CD4-positive, alpha-beta memory T cell (primary cell): ENCODE measurements at places on chromosomes 1 and 21. TPM values are rescaled to one million over a fixed set of nuclear protein-coding genes. Genes with fewer than 3 reads are reported as not detected.
A peak's percentile ranks its signal among the peaks of the same experiment; 100 is the strongest.

The LCE1B gene
- polyA plus RNA-seq, result not detected

The TDRD10 gene
- not detected for polyA plus RNA-seq

The SEC16B gene
- polyA plus RNA-seq, result not detected

The LIN28A gene
- not detected for polyA plus RNA-seq

The RGS18 gene
- polyA plus RNA-seq, result 1.6 TPM

The FAM229A gene
- not detected for polyA plus RNA-seq

The APCS gene
- not detected for polyA plus RNA-seq

The C1QA gene
- not detected for polyA plus RNA-seq

The KLHL17 gene
- 1.7 TPM for polyA plus RNA-seq

The FMO2 gene
- not detected for polyA plus RNA-seq

The FAM163A gene
- 0.20 TPM for polyA plus RNA-seq

DNA sequence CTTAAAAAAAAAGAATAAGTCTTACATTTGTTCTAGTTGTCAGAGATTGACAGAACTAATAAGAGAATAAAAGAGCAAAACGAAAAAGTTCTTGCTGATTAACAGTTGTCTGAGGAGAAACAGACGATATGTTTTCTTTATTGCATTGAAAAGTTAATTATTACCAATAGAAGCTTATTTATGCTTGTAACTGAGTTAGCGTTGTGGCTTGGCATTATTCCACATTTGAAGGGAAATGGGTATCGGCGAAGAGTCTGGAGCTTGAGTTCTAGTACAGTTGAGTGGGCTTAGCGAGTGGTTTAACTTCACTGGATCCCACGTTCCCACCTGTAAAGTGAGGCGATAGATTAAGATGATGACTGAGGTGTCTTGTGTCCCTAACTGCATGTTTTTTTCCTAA is 109.0 kb downstream of the SDCCAG8 start:
- no peak for DNase-seq

- no peak for DNase-seq
Observed at GRCh38 chr1:163267962-163268361, 53.8 kb upstream of the NUF2 start.

- DNase-seq, result peak; percentile 3
Observed at GRCh38 chr1:93079685-93080141, 630 bp downstream of the MTF2 start.

DNA sequence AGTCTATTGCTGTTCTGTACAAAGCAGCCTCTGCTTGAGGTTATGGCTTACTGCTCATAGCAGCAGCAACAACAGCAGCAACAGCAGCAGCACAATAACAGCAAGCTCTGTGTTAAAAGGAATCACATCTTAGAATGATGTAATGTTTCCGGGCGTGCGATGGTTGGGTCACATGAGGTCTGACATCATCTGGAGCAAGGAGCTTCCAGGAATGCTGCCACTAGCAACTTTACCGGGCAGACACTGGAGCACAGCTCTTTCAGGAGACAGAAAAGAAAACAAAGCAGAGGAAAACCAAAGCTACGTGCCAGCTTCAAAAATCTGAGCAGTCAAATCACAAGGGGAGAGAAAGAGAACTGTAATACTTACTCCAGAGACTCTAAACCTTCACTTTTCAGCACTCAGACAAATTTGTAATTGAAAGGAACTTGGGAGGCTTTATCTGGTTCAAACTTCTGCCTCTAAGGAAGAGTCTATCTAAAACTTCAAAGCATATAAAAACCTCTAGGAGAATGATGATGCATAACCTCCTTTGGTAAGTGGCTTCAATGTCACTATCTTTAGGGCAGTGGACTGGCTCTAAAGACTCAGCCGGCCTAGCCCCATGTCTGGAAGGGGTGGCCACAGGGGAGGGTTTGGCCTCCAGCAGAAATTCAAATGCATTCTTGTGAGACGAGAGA is 28.3 kb upstream of the RAB3GAP2 start:
- DNase-seq, result no peak

- DNase-seq, result no peak
Observed at GRCh38 chr1:54558434-54559030, 10.5 kb downstream of the ACOT11 start.

DNA sequence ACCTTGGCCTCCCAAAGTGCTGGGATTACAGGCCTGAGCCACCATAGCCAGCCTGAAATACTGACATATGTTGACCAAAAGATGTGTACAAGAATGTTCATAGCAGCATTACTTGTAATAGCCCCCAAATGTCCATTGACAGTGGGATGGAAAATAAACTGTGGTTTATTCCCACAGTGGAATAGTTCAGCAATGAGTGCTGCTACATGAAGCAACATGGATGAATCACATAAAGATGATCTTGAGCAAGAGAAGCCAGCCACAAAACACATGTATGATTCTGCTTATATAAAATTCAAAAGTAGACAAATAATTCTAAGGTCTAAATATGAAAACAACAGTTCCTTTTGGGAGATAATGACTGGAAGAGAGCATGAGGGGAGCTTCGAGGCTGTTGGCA is 9.1 kb upstream of the CREG1 start:
- no peak for DNase-seq

GRCh38 chr1:85058786-85059185 is 10.5 kb upstream of the MCOLN3 start:
- no peak for DNase-seq

GRCh38 chr1:209736490-209737117 is 19.2 kb upstream of the TRAF3IP3 start:
- DNase-seq, result no peak

DNA sequence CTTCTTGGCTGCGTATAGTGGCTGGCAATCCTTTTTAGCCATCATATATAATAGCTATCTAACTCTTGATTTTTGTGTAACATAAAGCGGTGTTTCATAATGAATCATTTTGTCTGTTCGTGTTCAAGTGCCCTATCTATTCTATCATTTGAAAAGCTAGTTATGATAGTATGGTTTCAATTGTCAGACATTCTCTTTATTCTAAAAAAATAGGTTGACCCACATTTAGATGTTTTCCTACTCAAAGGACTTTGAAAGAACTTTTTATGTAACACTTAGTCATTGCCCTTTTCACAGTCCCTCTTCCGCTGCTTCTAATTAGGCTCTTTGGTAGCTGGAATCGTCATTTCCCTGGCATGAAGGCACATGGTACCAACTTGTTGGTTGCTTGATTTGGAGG is 272.2 kb upstream of the B3GALT2 start:
- peak; percentile 78 for DNase-seq

GRCh38 chr1:49319426-49319963 is 542.8 kb upstream of the BEND5 start:
- DNase-seq, result no peak

- DNase-seq, result no peak
Observed at GRCh38 chr21:41024746-41025254, 143.2 kb upstream of the BACE2 start.

DNA sequence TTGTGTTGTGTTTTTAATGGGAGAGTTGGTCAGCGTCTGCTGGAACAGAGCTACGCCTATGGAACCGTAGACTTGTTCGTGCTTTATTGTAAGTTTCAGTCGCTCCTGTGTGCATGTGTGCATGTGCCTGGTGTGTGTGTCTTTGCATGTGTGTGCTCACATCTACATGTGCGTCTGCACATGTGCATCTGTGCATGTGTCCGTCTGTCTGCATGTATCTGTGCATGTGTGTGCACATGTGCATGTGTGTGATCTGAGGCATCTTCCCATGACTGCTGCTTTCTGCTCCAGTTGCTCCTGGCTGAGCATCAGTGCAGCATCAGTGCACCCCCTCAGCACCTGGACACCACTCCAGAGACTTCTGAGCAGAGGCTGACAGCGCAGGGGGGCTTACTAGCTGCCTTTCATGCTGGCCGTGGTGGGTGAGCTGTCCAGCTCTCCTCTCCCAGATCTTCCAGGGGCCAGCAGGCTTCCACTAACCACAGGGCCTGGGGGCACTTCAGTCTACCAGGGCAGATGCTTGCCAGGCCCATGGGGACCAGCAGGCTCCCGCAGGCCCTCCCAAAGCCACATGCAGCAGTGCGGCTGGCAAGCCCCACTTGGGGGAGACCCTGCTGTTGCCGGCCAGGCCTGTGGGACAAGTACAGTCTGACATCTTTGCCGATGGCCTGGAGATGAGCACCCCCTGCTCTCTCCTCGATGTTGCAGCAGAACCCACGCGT is 47.8 kb upstream of the PCBP3 start:
- DNase-seq, result no peak

DNA sequence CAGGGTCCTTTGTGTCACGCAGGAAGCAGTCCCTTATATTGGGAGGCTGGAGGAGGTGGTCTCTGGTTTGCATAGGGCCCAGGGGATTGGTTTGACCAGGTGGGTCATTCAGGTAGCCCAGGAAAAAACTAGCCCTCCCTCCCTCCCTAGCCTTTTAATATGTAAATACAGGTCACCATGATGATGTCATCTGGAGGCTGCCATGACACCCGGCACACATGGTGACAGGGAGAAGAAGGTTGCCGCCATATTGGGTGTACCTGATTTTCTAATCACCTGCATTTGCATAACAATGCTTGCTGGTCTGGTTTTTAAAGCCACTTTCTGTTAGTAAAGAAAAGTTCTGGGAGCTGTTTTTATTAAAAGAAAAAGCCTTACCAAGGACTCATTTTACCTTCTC is 791.0 kb upstream of the ADGRL4 start:
- DNase-seq, result no peak

DNA sequence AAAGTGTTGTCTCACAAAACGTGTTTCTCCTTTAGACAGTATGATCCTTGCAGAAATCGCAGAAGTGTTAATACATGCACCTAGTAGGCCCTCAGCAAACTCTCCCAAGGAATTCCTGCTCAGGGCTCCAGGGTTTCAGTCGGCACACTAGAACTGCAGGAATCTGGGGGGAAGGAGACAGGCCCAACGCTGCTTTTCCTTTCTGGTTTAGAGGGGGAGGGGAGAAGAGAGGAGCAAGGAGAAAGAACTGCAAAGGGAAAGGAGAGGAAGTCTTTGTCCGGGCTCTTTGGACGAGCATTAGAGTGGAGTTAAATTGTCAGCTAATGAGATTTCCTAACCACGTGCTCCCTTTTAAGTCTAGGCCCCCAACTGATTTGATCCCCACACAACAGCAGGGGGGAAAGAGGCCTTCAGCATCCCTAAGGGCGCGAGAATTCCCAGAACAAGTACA is 103.7 kb upstream of the SOD1 start:
- no peak for DNase-seq

DNA sequence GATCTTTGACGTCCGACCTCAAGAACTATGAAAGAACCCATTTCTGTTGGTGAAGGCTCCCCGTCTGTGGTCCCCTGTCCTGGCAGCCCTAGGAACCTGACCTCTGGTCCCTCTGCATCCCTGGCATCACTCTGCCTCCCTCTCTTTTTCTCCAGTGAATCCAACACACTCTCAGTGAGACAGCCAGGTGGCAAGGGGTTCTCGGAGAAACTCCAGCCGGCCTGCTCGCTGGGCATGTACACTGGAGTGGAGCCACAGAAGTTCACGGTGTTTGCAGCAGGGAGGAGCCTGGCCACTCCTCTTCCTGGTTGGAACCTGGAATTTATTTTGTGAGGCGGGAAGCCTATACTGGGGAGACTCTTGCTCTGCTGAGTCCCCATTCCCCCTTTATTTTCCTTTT is 230.2 kb upstream of the AJAP1 start:
- no peak for DNase-seq

DNA sequence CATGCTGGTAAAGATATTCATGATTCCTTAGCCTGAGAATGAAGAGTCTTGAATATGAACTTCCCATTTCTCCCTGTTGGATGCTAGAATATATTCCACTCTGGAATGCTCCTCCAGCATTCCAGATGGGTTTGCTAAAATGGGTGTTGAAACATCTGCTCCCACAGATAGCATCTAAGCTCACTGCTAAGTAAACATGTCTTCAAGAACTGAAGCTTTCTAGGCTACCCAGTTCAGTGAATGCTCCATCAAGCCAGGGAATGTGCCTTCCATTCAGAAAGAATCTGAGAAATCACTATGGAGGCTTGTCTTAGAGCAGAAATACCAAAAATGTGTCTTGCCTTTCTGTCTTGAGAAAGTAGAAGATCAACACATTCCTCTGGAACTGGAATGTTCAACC is 81.1 kb downstream of the TNFSF18 start:
- no peak for DNase-seq

DNA sequence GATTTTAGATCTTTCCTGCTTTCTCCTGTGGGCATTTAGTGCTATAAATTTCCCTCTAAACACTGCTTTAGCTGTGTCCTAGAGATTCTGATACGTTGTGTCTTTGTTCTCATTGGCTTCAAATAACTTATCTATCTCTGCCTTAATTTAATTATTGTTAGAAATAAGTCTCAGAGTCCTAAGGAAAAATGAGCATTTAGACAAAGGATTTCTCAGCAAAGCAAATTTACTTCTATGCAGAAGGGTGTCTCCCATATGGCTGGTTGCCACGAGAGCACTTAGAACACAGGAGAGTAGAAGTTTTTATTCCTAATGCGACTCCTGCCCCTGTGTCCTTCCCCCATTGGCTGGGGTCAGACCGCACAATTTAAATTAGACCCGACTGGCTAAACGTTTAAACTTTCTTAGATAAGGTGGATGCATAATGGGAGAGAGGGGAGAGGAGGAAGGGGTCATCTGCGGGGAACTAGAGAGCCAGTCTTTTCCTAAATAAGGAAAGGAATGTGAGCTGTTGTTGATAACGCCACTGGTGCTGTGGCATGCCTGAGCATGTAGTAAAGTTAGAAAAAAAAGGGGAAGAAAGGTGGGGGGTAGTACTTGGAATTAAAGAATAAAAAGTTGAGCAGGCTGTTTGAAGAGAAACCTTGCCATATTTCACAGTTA is 170.2 kb downstream of the DYRK1A start:
- no peak for DNase-seq

GRCh38 chr1:46246548-46247435 is 771 bp upstream of the RAD54L start:
- DNase-seq, result no peak

GRCh38 chr1:214953901-214954616 is 128.5 kb upstream of the KCNK2 start:
- no peak for DNase-seq

DNA sequence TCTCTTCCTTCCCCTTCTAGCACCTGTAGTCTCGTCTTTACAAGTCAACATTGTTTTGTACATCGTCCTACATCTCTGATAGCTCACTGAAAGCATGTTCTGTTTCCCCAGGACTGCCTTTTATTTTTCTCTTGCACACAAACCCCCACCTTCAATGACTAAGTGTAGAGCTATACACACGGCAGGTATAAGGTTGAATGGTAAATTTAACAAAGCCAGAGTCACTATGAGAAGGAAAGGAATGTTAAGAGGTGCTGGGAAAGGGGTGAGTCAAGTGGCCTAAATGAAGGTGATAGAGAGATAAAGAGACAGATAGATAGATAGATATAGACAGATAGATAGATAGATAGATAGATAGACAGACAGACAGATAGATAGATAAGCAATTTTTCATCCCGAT is 134.3 kb upstream of the ATP1B1 start:
- DNase-seq, result no peak
